Stimulated activated CD8-positive, alpha-beta memory T cell treated with anti-CD3 and anti-CD28 coated beads, Interleukin-15, amount 100 ng/mL, for 48 hours (primary cell): ENCODE measurements at places on chromosomes 5 and 9.

DNA sequence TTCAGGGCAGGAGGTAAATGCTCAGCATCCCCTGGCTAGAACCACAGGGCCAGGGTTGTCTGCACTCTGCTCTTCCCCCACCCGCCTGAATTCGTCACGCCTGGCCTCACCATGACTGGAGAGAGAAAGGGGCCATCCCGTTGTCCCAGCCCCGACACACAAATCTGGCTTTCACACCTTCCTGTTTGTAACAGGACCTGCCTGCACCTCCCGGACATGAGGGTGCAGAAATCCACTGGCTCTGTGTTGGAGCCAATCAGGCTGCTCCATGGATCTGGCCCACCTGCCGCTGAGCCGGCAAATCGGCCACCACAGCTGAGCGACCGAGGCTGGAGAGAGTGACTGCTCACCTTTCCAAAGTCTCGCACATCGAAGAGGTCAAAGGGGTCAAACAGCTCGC, 53.4 kb downstream of the VAV2 start:
- no peak for DNase-seq

DNA sequence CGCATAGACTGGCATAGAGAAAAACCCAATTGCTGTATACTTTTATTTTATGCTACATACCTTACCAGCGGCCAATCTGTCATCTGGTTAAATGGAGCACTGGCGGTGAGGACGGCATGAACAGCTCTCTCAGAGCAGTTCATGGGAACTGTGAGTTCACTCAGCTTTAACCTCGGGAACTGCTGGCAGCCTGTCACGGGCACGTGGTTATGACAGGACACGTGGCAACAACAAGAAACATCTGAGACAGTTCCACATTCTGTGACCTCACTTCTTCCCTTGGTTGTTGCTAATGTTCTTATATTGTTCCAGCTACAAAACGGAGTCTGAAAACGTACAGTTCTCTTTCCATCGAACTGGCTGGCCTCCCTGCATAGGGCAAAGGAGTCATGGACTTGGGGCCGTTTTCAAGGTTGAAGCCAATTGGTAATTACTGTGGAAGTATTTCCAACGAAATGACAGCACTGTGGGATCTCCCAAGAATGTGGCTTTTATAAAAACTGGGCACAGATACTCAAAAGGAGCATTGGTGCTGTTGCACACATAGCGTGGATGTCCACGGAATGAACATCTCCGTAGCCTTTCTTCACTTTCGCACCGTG, 246.3 kb upstream of the DAP start:
- no peak for DNase-seq

DNA sequence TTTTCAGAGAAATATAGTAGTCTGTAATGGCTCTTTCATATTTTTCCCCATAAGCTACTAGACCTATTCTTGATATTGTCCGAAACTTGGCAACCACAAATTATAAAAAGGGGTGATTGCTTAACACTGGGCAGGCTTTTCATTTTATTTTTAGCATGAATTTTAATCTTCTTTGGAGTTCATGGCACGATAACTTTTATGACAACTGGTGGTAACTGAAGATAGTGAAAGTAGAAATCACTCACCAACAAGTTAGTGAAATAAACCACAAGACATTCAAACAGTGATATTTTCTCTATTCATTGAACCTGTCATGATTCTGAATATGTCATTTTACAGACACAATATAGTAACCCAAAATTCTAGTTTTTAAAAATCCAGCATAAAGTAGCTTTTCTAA, 213.9 kb downstream of the PRDM9 start:
- DNase-seq, result no peak

- DNase-seq, result peak; percentile 48
These were observed 23.9 kb upstream of the MAPK9 start for GRCh38 chr5:180315762-180316212.

DNA sequence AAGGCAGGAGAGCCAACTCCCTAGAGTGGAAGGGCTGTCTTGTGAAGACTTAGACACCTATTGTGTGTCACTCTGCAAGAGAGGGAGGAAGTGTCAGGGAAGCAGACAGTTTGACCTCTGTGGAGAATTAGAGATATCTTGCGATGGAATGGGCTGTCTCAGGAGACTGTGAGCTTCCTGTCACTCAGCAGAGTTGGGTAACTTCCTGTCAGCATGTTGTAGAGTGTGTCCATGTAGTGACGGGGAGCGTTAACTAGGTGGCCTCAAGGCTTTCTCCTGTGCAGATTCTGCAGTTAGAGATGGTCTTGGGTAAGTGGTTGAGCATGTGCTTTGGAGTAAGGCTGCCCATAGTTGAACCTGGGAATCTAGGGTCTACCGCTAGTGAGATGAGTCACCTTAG, 136.5 kb downstream of the KIF4B start:
- DNase-seq, result no peak

- no peak for DNase-seq
These were observed 1023.1 kb upstream of the DMAC1 start for GRCh38 chr9:8822667-8823025.

GRCh38 chr5:42691413-42691937, 65.1 kb upstream of the CCDC152 start:
- no peak for DNase-seq

DNA sequence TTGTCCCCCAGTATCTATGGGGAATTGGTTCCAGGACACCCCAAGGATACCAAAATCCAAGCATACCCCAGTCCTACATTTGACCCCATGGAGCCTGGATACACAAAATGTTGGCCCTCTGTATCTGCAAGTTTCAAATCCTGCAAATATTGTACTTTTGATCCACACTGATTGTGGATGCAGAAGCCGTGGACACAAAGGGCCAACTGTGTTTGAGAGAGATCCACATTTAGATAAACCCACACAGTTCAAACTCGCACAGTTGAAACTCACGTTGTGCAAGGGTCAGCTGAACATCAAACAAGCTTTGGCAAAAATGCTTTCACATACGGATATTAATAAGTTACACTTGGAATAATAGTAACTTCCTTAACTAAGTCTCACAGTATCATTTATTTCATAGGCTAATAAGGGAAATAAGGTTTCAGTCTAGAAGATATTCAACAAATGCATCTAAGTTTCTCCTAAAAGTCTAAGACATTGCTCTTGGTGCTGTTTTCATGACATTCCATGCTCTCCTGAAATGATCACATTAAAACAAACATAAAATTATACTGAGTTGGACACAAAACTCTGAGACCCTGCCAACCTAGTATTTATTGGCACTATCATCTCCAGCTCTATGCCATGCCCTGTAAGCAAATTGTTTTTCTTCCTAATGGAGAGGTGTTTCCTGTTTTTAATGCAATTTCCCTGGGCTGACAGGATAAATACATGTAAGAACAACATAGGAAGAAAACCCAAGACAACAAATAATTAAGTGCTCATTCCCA, 32.3 kb downstream of the ACTL7A start:
- DNase-seq, result no peak

GRCh38 chr5:194102-194501, 2.8 kb downstream of the LRRC14B start:
- DNase-seq, result no peak

DNA sequence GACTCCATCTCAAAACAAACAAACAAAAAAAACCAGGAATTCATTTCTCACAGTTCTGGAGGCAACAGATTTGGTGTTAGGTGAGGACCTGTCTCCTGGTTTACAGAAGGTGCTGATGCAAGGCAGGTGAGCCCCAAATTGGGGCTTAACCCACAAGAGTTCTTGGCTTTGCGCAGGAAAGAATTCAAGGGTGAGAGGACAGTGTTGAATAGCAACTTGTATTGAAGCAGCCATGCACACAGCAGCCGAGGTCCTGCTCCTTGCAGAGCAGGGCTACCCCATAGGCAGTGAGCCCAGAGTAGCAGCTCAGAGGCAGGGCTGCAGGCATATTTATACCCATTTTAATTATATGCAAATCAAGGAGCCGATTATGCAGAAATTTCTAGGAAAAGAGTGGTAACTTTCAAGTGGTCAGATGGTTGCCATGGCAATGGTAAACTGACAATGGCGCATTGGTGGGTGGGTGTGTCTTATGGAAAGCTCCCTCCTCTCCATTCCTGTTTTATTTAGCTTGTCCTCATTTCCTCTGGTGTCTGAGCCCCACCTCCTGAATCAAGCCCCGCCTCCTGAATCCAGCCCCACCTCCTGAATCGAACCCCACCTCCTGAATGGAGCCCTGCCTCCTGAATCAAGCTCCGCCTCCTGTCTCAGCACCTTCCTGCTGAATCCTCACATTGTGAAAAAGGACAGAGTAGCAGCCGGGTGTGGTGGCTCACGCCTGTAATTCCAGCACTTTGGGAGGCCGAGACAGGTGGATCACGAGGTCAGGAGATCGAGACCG, 34.5 kb upstream of the COL5A1 start:
- no peak for DNase-seq
